Activated CD4-positive, CD25-positive, alpha-beta regulatory T cell treated with anti-CD3 and anti-CD28 coated beads, Interleukin-2, amount 50 U/mL, for 72 hours (primary cell): ENCODE measurements at places on chromosomes 7 and 10.

- DNase-seq, result no peak
Measured at GRCh38 chr7:31633894-31634494, 53.0 kb upstream of the PPP1R17 start.

- no peak for DNase-seq
Measured at GRCh38 chr10:77319557-77319956, 318.1 kb downstream of the KCNMA1 start.

DNA sequence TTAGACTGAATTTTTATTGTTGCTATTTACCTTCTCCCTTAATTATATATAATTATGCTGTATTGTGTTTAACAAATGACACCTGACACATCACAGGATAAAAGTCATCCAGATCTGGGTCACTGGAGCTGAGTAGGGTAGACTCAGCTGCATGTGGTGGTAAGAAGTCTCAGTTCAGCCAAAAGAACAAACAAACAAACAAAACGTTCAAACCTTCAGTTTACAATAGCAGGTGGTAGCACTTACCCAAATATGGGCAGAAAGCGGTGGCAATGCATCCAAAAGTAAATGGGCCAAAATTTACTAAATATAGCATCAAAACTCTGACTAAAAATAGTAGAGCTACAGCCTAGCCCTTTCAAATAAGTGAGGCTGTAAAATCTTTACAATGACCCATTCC, 42.2 kb downstream of the ZWINT start:
- no peak for DNase-seq

DNA sequence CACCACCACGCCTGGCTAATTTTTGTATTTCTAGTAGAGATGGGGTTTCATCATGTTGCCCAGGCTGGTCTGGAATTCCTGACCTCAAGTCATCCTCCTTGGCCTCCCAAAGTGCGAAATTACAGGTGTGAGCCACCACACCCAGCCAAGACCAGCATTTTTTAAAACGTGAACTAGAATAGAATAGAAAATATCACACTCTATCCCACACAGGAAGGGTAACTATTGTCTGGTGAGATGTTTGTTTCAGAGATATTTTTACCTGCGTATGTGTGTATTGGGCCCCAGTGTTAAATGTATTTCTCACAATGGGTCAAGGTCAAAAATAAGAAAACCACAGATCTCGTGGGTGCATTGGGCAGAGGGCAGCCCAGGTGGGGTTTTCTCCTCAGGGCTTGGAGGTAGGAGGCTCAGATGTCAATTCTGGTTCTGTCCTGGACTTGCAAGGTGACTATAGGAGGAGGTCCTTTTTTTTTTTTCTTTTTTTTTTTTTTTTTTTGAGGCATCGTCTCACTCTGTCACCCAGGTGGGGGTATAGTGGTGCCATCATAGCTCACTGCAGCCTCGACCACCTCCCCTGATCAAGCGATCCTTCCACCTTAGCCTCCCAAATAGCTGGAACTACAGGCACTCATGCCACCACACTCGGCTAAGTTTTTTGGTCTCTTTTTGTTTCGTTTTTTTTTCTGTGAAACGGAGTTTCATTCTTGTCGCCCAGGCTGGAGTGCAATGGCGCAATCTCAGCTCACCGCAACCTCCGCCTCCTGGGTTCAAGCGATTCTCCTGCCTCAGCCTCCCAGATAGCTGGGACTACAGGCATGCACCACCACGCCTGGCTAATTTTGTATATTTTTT, 19.0 kb downstream of the SH2B2 start:
- no peak for DNase-seq
